ENCODE measurements at places on chromosomes 7 and 10.

GRCh38 chr7:47420122-47420780 lies 161.7 kb downstream of the TNS3 start:
- DNase-seq, result no peak

- no peak for DNase-seq
Measured at GRCh38 chr10:992467-992866, 4.2 kb downstream of the GTPBP4 start.

- DNase-seq, result no peak
Measured at GRCh38 chr7:41147606-41148485, 555.0 kb downstream of the INHBA start.

GRCh38 chr7:103712991-103713778 lies 267.2 kb upstream of the SLC26A5 start:
- DNase-seq, result no peak

GRCh38 chr10:49552277-49552676 lies 13.4 kb upstream of the ERCC6 start:
- no peak for DNase-seq

All from stimulated activated CD8-positive, alpha-beta memory T cell treated with anti-CD3 and anti-CD28 coated beads, Interleukin-7, amount 100 ng/mL, for 1 hour (primary cell).